ENCODE measurements at places on chromosomes 7 and 10. TPM values are rescaled to one million over a fixed set of nuclear protein-coding genes. Genes with fewer than 3 reads are reported as not detected.

DNA sequence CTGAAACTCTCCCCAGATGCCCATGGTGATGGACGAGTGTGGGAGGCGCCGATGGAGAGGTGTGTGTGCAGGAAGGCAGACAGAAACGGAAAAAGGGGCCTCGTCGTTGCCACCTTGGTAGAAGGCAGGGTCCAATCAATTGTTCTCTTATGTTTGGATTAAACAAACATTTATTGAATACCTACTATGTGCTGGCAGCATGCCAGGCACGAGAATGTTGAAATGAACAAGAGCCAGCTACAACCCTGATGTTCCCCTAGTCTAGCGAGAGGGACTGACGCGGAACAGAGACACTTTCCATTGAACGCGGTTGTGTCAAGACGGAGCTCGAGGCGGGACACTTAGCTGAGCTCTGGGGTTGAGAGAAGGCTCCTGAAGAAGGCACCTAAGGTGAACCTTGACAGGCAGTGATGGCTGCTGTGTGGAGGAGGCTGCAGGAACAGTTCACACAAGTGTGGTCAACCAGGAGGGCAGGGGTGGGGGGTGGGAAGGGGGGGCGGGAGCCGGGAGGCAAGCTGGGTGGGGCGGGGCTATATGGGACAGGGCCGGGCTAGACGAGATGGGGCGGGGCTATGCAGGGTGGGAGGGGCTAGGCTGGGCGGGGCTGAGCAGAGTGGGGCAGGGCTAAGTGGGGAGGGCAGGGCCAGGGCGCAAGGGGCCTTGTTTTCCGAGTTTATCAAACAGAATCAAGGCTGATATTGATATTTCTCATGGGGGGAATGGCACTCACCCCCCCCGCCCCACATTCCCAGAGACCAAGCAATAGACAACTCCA is 181.0 kb downstream of the GATA3 start:
- no peak overlapping the region for H3K27ac ChIP-seq
- H3K4me3 ChIP-seq = no peak overlapping the region
- H3K36me3 ChIP-seq = no peaks in the 10 kb centered on the region

DNA sequence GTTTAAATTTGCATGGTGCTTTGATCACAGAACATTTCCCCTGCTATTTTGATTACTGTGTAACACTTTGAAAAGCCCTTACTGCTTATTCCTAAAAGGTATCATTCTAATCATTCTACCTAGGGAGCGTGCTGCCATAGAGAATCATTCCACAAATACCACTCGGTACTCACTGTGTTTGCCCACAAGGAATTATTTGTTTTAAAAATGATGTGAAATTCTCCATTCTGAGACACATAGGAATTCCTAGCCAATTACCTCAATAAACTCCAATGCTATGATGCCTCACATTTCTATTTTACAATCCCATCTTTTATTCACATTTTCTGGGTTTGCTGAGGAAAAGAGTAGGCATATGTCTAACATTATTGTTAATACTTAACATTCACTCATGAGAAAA is 16.2 kb upstream of the TES start:
- no peaks in the 10 kb centered on the region for H3K4me1 ChIP-seq
- H3K27me3 ChIP-seq = no peaks in the 10 kb centered on the region
- no peak overlapping the region for H3K27ac ChIP-seq

DNA sequence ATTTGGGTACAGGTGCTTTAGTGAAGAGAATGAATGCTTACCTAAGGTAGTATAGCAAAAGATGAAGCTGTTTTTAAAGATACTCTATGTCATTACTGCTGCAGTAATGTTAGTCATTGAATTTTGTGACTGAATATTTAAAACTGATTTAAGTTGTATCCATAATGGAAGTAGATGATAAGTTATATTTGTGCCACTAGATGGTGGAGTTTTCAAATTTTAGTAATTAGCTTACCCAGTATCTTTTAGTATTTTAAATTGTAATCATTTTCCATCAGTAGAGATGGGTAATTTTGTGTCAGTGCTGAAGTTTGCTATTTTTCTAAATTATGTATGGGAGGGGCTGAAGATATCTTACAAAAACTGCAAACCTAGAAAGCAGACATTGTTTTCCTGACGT is 25.2 kb downstream of the HBP1 start:
- DNase-seq = no peak
- H3K27ac ChIP-seq = no peak overlapping the region
- no peaks in the 10 kb centered on the region for H3K27me3 ChIP-seq
- H3K4me1 ChIP-seq = peaks cover 3% of the 10 kb centered on the region
- peaks cover 6% of the 10 kb centered on the region for H3K36me3 ChIP-seq
- H3K4me3 ChIP-seq = no peak overlapping the region

GRCh38 chr7:79175374-79175773 is 278.1 kb downstream of the MAGI2 start:
- no peak overlapping the region for H3K27ac ChIP-seq
- no peak for DNase-seq
- H3K27me3 ChIP-seq = peaks cover under 1% of the 10 kb centered on the region
- no peaks in the 10 kb centered on the region for H3K4me1 ChIP-seq
- no peak overlapping the region for H3K4me3 ChIP-seq

GRCh38 chr7:136251826-136252225 is 274.7 kb upstream of the MTPN start:
- no peaks in the 10 kb centered on the region for H3K27me3 ChIP-seq
- no peak for DNase-seq
- no peaks in the 10 kb centered on the region for H3K36me3 ChIP-seq
- no peaks in the 10 kb centered on the region for H3K4me1 ChIP-seq

GRCh38 chr10:103276896-103277712 is at the start of gene INA:
Gene INA (plus strand): TSS chr10:103277138. CDS start chr10:103277212, 74 bp downstream.
- H3K27me3 ChIP-seq = peaks cover 16% of the 10 kb centered on the region
- peak; percentile 41 for DNase-seq
- H3K4me3 ChIP-seq = no peak within 1 kb of the TSS
- no peak within 1 kb of the TSS for H3K27ac ChIP-seq
- H3K4me1 ChIP-seq = peaks cover 10% of the 10 kb centered on the region

DNA sequence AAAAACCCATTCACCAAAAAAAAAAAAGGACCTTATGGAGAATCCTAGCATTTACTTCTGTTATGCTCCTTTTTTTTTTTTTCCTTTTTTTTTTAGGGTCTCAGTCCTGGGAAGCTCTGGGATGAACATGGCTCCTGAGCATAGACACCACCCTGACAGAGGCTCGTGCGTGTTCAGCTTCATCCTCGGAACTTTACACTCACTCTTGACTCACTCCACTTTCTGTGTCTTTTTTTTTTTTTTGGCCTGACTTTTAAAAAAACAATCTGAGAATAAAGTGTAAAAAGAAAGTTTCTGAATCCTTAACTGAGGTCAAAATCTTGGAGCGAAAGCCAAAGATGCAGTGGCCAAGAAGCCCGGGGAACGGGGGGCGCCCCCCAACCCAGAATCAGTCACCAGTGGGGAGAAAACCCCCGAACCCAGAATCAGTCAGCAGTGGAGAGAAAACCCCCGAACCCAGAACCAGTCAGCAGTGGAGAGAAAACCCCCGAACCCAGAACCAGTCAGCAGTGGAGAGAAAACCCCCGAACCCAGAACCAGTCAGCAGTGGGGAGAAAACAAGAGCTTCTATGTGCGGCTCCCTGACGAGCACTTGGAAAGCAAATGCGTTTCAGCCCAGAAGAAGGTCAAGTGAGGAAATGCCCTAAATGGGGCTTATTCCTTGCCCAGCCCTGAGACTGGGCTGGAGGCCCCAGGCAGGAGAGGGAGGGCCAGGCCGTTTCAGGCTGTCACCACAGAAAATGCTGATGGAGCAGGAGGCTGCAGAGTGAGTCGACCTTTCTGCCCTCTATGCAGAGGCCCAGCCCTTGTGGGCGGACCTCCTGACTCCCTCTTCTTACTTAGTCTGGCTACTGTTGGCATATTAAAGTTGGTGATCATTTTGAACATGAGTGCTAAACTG is 19.0 kb upstream of the PFKP start:
- H3K4me1 ChIP-seq = no peaks in the 10 kb centered on the region
- H3K27me3 ChIP-seq = peaks cover 4% of the 10 kb centered on the region
- H3K4me3 ChIP-seq = no peak overlapping the region
- H3K27ac ChIP-seq = no peak overlapping the region
- H3K36me3 ChIP-seq = no peaks in the 10 kb centered on the region

- H3K36me3 ChIP-seq = no peaks in the 10 kb centered on the region
- H3K27ac ChIP-seq = no peak overlapping the region
- DNase-seq = no peak
- H3K27me3 ChIP-seq = peaks cover 11% of the 10 kb centered on the region
- H3K4me3 ChIP-seq = no peak overlapping the region
- H3K4me1 ChIP-seq = no peaks in the 10 kb centered on the region
These were observed 37.0 kb downstream of the ADAP1 start for GRCh38 chr7:917255-918117.

GRCh38 chr10:116444527-116445142 is 17.0 kb downstream of the PNLIPRP3 start:
- DNase-seq = peak; percentile 44
- no peaks in the 10 kb centered on the region for H3K27me3 ChIP-seq
- no peaks in the 10 kb centered on the region for H3K4me1 ChIP-seq
- no peak overlapping the region for H3K4me3 ChIP-seq
- no peak overlapping the region for H3K27ac ChIP-seq

- H3K4me3 ChIP-seq = no peak overlapping the region
- no peaks in the 10 kb centered on the region for H3K4me1 ChIP-seq
- peaks cover 6% of the 10 kb centered on the region for H3K36me3 ChIP-seq
These were observed 49.0 kb upstream of the WNT16 start for GRCh38 chr7:121279822-121280221.

DNA sequence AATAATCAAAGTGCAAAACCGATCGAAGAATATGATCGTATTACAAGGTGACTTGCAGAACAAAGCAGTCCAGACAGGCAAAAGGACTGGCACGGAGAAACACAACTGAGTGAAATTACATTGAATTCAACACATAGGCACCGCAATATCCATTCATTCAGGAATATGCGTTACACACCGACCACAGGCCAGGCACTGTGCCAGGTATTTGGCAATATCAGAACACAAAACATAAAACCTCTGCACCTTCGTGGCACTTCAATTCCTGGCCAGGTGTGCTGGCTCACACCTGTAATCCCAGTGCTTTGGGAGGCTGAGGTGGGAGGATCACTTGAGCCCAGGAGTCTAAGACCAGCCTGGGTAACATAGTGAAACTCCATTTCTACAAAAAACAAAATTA is 187.9 kb downstream of the DIP2C start:
- H3K27ac ChIP-seq = no peak overlapping the region
- peaks cover 3% of the 10 kb centered on the region for H3K36me3 ChIP-seq
- DNase-seq = no peak
- H3K4me3 ChIP-seq = no peak overlapping the region
- peaks cover 3% of the 10 kb centered on the region for H3K27me3 ChIP-seq

- H3K36me3 ChIP-seq = peaks cover 36% of the 10 kb centered on the region
- DNase-seq = no peak
- H3K27me3 ChIP-seq = peaks cover 23% of the 10 kb centered on the region
- no peak overlapping the region for H3K4me3 ChIP-seq
These were observed 60.0 kb downstream of the GRK5 start for GRCh38 chr10:119267384-119267783.

GRCh38 chr7:151243408-151244195 is 4.9 kb downstream of the SMARCD3 start:
- peaks cover 6% of the 10 kb centered on the region for H3K36me3 ChIP-seq
- H3K27ac ChIP-seq = no peak overlapping the region
- peaks cover 13% of the 10 kb centered on the region for H3K4me1 ChIP-seq
- H3K4me3 ChIP-seq = no peak overlapping the region

DNA sequence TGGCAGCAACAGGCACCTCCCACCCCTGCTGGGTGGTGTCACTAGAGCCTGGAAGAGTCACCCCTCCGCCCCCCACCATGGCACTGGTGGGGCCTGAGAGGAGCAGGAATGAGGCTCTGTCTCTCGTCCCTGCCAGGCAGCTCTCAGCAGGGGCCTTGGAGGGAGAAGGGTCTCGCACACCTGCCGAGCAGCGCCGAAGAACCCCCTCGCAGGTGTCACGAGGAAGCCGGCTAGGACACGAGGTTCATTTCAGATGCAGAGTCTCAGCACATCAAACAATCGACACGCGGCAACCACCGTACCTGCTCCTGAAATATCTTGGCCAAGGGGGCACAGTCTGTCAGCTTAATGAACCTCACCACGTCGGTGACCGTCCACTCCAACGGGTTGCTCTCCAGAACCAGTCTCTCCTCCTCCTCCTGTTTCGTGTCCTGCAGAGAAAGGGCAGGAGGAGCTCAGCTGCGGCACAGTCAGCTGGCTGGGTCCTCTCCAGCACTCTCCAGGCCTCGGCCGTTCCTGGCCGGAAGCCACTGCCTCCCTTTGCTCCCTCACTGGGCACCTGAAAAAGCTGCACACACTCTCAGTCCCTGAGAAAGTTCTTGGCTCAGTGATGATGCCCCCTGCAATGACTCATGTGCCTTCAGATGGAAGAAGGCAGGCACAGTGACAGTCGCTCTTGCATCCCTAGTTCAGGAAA is 240.1 kb downstream of the SFMBT2 start:
- no peak for DNase-seq
- H3K27ac ChIP-seq = no peak overlapping the region
- peaks cover 5% of the 10 kb centered on the region for H3K4me1 ChIP-seq

DNA sequence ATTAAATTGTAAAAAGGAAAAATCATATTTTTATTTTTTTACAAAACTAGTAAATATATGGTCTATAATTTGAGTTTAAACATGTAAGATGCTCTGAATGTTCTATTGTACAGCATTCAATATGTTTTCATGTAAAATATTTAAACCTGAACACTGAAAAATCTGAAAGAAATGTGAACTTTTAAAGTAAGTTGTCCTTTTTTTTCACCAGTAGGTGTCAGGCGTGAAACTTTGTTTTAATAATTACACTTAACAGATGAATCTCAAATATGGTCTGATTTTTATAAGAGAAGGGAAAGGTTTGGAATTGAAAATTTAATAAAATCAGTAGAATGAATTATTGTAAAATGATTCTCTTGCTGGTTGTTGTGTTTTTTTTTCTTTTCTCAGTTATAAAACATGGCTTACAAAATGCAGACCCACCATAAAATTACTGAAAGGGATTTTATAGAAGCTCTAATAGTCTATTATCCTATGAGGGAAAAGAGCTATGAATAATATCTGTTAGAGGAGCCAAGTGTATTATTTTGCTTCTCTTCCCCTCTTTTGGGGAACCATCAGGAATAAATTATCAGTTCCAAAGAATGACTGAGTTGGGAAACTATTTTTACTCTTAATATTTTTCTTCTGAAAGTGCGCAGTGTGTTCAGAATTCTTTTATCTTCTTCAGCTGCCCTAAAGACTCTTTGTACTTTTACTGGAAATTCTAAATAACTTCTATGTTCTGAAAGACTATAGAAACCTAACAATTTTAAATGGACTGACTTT is 217.7 kb upstream of the FZD1 start:
- H3K4me3 ChIP-seq = no peak overlapping the region
- peaks cover 26% of the 10 kb centered on the region for H3K4me1 ChIP-seq
- H3K27ac ChIP-seq = no peak overlapping the region
- no peak for DNase-seq

The FBXW4 gene
- 36.0 TPM for total RNA-seq

The LRIT2 gene
- total RNA-seq = not detected

The TFR2 gene
- total RNA-seq = 1.0 TPM

The UCN3 gene
- total RNA-seq = not detected

The SRGN gene
- 4.7 TPM for total RNA-seq

The SLC18A2 gene
- total RNA-seq = 1.3 TPM

The TWIST1 gene
- total RNA-seq = 2.4 TPM

The CYP2W1 gene
- not detected for total RNA-seq

Data from endothelial cell (in vitro differentiated cells).